ENCODE measurements at places on chromosomes 3 and 15.
A peak's percentile ranks its signal among the peaks of the same experiment; 100 is the strongest.

DNA sequence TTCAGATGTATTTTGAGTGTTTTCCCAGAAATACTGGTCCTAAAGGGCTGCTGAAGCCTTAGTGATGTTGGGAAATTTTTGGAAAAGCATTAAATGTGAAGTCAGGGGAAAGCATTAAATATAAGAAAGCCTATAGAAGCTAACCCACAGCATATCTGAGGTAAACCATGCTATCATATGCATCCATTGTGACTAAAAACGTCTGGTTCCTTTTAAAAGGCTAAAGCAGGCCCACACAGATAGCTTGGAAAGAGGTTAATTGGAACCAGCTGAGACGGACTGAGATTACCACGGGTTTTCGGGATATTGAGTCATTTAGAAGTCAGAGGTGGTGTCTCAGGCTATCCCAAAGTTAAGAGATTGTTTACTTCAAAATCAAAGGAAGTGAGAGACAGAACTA is 78.2 kb downstream of the CYP19A1 start:
- no peak for DNase-seq

DNA sequence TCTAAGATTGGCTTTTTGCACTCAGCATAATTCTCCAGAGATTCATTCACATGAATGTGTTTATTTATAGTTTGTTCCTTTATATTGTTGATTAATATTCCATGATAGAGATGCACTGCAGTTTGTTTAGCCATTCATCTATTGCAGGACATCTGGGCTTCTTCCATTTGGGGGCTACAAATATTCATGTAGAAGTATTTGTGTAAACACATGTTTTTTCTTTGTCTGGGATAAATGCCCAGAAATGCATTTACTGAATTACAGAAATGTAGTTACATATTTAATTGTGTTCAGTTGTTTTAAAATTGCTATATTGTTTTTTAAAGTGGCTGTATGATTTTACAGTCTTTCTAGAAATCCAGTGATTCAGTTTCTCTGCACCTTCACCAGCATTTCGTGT is 635.0 kb downstream of the ZIC1 start:
- DNase-seq = no peak

- DNase-seq = no peak
Observed at GRCh38 chr3:7876741-7877297, 624.8 kb upstream of the LMCD1 start.

DNA sequence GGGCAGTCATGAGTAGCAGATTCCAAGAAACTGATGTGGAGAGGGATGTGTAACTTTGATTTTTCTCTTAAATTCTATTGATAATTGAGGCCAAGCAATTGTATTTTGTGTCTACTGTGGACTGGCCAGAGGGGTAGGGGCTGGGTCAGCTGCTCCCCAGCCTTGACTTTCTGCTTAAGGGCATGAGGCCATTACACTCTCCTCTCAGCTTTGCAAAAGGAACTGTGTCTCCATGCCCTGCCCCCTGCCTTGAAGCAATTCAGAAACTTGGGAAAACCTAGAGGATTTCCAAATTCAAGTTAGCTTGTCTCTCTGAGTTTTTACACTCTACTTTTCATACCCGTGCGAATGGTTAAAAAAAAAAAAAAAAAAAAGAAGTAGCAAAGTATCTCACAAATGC is 38.6 kb downstream of the ONECUT1 start:
- DNase-seq = no peak

GRCh38 chr3:58111513-58112184 is 99.1 kb downstream of the DNASE1L3 start:
- no peak for DNase-seq

- DNase-seq = no peak
Observed at GRCh38 chr15:50341616-50342136, 13.3 kb downstream of the GABPB1 start.

- DNase-seq = peak; percentile 74
Observed at GRCh38 chr15:31200735-31201151, 99.2 kb upstream of the TRPM1 start.

DNA sequence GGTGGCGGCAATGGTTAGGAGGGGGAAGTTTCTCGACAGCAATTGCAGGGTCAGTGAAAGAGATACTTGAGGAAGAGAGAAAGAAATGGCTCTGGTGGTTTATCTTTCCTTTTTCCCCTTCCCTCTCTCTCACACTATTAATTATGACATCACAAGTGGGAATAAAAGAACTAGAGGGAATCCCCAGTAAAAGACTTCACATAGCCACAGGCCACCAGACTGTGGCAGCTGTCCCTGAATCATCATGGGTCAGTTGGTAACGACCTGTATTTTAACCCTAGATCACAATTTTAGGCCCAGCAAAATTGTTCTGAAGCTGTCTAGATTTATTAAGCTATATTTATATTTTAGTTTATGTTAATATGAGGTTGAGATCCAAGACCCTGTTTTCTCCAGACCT is 40.3 kb downstream of the MBNL1 start:
- no peak for DNase-seq

DNA sequence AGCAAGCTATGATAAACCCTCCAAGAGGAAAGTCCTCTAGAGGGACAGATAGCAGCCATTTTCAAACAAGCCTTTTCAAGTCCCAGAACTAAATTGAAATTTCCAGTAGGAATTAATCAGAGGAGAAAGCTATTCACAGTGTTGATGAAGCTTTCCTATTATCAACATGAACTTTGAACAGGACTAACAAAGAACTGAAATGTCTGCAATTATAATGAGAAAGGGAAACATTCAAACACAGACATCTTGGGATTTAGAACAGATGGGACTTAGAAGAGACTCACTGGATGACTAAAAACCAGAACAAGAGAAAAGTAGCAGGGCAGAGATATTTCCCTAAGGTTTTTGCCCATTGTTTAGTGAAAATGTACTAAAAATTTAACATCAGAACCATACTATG is 622.1 kb upstream of the UBE2E2 start:
- no peak for DNase-seq

DNA sequence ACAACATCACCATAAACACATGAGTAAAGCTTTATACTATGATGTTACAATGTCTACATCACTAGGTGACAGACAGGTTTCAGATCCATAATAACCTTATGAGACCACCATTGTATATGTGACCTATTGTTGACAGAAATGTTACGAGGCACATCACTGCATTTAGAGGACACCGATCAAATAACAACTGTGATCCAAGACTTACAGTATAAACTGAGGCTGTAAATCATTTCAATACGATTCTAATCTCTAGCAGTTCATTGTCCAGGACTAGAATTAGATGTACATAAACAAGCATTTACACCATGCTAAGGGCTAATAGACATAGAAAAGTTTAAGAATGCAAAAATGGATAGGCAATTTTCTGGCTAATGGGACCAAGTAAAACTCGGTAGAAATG is 491.9 kb upstream of the ROBO1 start:
- no peak for DNase-seq

GRCh38 chr3:195094191-195094921 is 176.6 kb downstream of the XXYLT1 start:
- DNase-seq = no peak

DNA sequence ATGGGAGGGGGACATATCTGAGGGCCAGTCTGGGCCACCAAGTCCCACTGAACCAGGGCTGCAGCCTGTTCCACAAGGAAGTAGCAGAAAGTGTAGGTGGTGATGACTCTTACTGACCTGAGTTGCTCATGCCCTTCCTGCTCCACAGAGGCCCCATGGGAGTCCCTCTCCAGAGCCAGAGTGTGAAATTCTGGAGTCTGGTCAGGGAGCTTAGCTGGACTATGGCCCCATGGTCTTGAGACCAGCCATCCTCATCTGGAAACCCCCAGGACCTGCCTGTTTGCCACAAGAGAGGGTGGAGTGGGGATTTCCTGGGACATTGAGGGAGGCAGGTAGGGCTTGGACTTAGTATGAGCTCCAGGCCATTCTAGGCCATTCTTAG is 3.0 kb downstream of the SPINT1 start:
- no peak for DNase-seq

GRCh38 chr3:68006646-68007045 is 352.2 kb upstream of the SUCLG2 start:
- DNase-seq = no peak

- peak; percentile 49 for DNase-seq
Observed at GRCh38 chr3:101940521-101941317, 91.4 kb downstream of the NFKBIZ start.

- no peak for DNase-seq
Observed at GRCh38 chr3:25235466-25235865, 192.6 kb upstream of the RARB start.

GRCh38 chr3:143083781-143084180 is 35.8 kb upstream of the CHST2 start:
- no peak for DNase-seq

GRCh38 chr15:41559239-41559782 is 299 bp downstream of the TYRO3 start:
- no peak for DNase-seq

- DNase-seq = no peak
Observed at GRCh38 chr15:89105147-89105546, 16.9 kb downstream of the ABHD2 start.

GRCh38 chr3:170714562-170715535 is 129.0 kb upstream of the SLC7A14 start:
- DNase-seq = no peak

DNA sequence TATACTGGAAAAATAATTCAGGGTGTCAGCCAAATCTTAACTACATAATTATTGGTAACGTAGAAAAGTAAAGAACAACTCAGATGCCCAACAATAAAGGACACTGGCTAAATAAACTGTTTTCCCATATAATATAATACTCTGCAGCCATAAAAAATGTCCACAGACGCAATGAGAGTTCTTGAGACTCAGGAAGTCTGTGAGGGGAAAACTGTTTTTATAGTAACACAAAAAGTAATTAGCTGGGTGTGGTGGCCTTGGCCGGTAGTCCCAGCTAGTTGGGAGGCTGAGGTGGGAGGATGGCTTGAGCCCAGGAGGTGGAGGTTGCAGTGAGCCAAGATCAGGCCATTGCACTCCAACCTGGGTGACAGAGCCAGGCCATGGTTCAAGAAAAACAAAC is 5.5 kb upstream of the UBR1 start:
- no peak for DNase-seq

- DNase-seq = no peak
Observed at GRCh38 chr15:71677352-71677751, 133.0 kb upstream of the NR2E3 start.

DNA sequence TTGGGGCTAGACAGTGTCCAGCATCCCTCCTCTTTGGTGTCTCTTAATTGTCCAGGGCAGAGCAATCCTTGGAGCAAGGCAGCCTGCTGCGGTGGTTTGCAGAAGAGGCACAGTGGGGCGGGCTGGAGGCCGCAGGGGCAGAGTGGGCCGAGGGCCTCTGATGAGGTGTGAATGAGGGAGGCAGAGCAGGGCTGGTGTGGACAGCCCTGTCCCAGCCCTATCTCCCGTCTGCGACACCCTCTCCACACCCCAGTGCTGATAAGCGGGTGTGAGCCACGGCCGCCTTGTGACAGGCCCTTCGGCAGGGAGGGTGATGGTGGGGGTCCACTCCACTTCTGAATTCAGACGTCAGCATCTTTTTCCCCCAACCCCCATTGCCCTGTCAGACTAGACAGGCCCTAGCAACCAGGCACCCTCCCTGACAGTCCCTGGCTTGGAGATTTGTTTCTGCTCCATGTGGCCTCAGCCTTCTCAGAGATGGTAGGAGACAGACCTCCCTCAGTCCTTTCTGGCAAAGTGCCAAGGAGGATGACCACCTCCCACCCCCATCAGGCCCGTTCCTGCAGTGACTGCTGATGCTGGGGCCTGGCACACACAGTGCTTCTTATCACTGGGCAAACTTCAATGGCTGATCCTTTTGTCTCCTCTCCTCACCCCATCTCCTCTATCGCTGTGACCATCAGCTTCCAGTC is 37.3 kb downstream of the EXOG start:
- DNase-seq = no peak

GRCh38 chr15:54571576-54571975 is 593.3 kb downstream of the UNC13C start:
- DNase-seq = no peak

DNA sequence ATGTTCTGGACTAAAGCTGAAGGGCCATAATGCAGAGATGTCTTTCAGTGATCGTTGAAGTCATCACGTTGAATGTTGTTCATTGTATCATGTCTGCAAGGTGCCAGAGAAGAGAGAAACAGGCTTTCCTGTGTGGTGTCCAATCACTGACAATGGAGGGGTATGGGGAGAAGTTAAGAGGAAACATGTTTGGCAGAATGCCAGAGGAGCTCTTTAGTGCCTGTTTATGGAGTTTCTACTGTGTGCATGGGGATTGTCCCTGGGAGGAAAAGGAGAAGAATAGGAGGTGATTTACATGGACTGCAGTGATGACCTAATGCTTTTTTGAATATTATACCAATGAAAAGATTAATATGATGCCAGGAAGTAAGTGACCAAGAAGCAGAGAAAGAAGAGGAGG is 11.7 kb downstream of the SCAANT1 start:
- DNase-seq = no peak

DNA sequence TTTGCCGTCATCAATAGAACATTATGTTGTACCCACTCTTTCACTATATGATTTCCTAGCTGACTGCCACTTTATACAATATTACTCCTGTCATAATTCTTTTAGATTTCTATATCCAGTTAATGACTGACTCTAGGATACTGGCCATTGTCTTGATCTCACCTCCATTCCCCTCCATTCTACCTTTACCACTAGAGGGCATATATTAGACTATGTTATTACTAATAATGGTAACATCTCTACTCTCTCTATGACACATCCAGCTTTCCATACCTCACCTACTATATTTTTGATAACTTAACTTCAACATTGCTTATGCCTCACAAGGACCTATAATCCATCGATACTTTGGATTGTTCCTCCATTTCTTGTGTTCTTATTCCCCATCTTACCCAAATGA is 31.4 kb upstream of the POU1F1 start:
- DNase-seq = no peak

DNA sequence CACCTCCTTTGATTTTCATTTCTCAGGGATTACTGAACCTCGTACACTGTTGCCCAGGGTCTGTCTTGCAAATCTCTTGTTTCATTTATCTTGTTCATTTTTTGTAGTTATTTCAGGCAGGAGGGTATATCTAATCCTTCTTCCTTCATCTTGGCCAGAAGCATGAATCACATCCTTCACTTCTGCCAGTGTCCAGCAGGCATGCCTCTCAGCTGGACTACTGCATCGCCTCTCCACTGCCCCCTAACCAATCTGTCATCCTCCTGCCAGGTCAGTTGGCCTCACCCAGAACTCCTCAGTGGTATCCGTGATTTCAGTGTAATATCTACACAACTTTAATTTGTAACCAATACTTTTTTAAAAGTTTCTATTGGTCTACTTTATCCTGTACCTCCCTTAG is 297.9 kb downstream of the GABRG3 start:
- no peak for DNase-seq

GRCh38 chr3:50299929-50300680 is 900 bp upstream of the HYAL3 start:
- no peak for DNase-seq

- DNase-seq = peak; percentile 31
Observed at GRCh38 chr15:70354346-70354905, 256.7 kb upstream of the TLE3 start.

- no peak for DNase-seq
Observed at GRCh38 chr3:168956076-168956475, 707.4 kb downstream of the MECOM start.

DNA sequence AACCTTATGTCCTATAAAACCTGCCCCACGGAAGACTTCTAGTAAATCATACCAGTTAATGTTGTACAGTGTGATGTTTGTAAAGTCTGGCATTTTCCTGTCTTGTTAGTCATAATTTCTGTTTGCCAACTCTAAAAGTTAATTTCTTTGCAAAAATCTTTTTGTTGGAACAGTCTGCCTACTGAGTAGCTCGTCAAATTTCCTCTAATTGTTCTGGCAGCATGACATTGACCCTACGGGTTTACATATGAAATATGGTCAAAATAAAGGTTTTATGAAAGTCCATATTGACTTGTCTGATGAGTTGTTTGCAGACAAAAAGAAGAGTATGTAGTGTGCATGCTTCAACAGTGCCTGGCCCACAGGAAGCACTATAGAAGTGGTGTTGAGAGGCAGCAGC is 79.8 kb upstream of the SOX2 start:
- DNase-seq = no peak

Data from nephron progenitor cell (in vitro differentiated cells).